CD8-positive, alpha-beta memory T cell (primary cell): ENCODE measurements at places on chromosomes 2 and 18.

- DNase-seq: no peak
These were observed 38.0 kb downstream of the DNMT3A start for GRCh38 chr2:25303633-25304236.

DNA sequence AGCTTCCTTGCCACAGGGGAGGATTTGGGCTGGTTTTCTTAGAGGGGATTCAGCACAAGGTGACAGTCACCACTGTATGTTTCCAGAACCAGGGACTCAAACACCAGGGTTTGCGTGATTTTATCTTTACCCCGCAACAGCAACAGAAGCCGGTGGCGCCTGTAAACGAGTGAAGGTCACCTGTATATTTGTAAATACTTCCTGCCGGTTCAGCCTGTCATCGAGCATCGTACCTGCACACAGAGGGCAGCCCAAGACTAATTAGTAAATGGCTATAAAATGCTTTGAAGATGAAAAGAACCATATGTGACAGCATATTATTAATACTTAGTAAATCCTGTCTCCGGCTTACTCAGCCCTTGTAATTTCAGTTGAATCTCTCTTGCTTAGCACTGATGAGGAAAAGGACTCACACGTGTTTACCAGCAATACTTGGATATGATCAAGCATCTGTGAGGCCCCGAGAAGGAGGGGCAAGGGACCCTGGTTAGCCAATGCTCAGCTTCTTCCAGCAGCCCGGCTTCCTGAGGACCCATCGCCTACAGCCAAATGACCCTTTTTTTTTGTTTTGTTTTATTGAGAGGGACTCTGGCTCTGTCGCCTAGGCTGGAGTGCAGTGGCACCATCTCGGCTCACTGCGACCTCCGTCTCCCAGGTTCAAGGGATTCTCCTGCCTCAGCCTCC lies 51.3 kb upstream of the FOSL2 start:
- DNase-seq: no peak

- no peak for DNase-seq
These were observed 361.5 kb upstream of the RAB12 start for GRCh38 chr18:8247700-8248099.

- DNase-seq: no peak
These were observed 327.4 kb upstream of the HS6ST1 start for GRCh38 chr2:128646091-128646490.

- DNase-seq: no peak
These were observed 67.9 kb downstream of the CERS6 start for GRCh38 chr2:168524005-168524404.

DNA sequence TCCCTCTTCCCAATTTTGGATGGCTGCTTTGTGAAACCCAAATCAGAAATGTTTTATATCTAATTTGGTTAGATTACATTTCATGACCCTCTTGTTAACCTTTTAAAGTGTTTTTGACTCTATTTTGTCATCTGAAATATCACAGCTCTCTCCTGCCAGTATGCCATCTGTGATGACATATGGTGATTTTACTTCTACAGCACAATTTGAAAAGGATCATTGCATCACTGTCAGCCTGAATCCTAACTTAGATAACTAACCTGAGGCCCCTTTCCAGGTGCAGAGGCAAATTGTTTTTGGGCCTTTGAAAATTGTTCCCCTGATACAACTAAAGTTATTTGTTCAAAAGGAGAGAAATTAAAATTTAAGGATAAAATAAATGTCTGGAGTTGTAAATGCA lies 1023.4 kb upstream of the LRRTM1 start:
- DNase-seq: no peak

DNA sequence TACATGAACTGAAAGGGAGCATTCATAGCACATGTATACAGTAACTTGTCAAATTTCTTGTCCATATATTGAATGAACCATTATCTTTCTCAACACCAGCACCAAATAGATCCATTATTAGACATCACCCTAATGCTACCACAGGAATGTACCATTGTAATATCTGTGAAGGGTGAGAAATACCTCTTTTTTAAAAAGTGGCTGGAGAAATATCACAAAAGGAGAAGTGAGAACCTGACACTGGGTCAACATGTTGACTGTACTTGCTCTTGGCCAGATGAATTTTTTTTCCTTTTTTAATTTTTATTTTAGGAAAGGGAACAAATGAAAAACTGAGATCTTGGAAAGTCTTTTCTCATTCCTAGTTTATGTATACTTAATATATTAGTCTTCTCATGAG lies 63.5 kb downstream of the CAVIN2 start:
- DNase-seq: no peak

DNA sequence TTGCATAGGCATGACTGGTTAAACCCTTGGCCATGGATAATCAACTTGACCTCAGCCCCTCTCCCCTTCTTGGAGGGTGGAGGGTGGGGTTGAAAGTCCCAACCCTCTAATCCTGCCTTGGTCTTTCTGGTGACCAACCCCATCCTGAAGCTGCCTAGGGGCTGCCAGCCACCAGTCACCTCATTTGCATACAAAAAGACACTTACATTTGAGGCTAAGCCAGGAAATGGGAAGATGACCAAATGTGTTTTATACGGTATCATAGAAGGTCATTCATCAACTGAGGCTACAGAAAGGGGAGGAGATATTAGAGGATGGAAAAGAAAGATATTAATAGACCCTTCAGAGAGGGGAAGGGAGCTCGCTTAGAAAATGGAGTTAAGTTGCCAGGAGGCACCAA lies 96.8 kb downstream of the NCK2 start:
- DNase-seq: no peak

- no peak for DNase-seq
These were observed 64.5 kb upstream of the TPO start for GRCh38 chr2:1348789-1349188.

DNA sequence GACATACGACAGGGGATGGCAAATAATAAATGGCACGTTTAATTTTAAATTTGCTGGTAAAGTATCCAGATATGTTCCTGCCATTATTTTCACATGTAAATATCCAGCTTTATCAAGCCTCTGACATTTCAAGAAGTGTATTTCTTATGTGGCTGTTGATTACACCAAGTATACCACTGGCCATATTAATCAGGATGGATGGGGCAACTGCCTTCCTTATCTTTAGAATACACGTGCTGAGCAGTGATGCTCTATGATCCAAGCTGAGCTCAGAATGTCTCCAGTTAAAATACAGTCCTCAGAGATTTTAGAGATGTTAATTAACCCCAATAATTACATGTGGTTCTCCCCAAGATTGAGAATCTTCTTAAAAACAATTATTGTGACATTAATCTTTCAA lies 38.3 kb upstream of the RAPGEF4 start:
- DNase-seq: no peak

DNA sequence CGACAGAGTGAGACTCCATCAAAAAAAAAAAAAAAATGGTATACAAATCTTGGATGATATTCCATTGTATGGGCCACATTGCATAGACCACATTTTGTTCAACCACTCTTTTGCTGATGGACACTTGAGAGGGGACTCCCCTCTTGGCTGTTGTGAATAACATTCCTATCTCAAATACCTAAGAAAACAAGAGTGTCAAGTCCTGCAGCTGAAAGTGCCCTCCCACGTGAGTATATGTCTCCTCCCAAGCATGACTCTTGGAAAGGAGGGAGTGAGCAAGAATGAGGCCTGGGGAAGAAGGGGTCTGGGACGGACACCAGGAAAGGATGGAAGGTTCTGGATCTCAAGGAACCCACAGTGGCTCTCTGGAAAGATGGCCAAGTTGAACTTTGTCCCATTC lies 36.0 kb upstream of the NPAS2 start:
- no peak for DNase-seq

DNA sequence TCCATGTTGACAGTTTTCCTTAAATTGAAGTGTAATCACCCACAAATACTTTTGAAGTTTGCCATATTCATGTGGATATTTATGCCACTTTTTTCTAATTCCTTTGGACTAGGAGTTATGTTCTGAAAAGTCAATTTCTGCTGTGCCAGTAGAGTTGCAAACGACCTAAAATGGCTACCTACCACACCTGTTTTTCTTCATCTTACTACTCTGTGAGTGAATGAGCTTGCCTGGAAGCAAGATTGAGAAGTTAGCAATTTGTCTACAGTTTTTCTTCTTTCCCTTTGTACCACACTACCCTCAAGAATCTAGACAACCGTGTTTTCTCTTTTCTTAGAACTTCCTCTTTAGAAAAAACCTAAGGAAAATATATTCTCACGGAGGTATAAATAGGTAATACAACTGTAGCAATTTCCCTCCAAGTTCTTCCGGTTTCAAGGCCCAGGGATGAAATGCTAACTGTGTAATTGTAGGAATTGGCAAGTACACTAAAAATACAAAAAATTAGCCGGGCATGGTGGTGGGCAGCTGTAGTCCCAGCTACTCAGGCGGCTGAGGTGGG lies 7.3 kb upstream of the SLC39A10 start:
- no peak for DNase-seq

- DNase-seq: no peak
These were observed 87.0 kb upstream of the TMEM200C start for GRCh38 chr18:5982332-5982731.

- DNase-seq: no peak
These were observed 27.1 kb upstream of the PTMA start for GRCh38 chr2:231680992-231681852.

DNA sequence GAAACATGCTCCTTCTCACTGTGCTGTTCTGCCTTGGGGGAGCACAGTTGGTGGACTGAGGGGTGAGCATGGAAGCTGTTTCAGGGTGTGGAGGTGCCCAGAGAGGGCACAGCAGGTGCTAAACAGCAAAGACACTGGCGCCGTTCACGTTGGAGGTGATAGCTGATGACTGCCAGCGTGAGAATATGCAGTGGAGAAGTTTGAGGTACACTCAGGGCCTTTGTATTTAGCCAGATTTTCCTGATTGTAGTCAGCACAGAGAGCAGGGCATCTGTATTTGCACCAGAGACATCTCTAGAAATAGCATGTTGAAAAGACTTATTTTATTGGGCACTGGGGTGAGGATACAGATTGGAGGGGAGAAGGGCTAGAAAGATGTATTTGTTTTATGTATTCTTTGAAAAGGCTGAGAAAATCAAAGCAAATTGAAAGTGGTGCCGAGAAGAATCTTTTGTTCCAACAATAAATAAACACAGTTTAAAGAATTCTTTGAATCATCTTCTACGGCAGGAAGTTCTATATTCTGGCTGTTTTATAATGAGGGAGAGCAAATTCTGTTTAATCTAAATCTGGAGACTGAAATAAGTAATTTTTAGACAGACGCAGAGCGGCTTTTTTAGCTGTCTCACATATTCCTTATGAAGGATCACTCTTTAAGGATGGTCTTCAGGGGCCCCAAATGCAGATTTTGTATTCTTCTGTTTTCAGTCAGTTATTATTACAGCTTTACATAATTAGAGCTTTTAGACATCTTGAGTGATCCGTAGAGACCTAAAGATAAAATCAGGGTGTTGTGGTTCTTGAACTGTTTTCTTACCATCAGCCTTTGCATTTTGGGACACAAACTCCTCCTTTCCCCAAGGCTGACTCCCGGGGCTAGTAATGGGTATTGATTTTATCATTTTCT lies 7.1 kb downstream of the ZNF532 start:
- DNase-seq: no peak

- DNase-seq: no peak
These were observed 2.3 kb upstream of the SLC20A1 start for GRCh38 chr2:112643488-112643887.

GRCh38 chr2:238801791-238802190 lies 46.1 kb upstream of the TWIST2 start:
- DNase-seq: no peak

DNA sequence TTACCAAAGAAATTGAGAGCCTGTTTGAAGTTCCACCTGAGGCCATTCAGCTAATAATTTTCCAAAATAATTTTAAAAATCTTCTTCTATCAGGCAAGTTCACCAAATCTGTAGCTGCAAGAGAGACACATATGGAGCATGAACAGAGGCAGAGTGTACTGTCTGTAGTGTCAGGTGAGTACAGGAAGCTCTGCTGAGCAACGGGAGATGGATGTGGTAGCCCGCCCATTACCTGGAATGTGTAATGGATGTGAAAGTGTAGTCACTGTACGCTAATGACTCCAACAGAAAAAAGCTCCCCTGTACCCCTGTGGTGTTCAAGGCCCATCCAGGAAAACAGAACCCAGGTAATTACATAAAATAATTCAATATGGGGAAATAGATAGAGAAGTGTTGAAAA lies 311.5 kb downstream of the LRRTM4 start:
- no peak for DNase-seq

- DNase-seq: no peak
These were observed 549.0 kb upstream of the PKDCC start for GRCh38 chr2:41498781-41499180.

GRCh38 chr2:71877636-71878035 lies 270.0 kb downstream of the CYP26B1 start:
- no peak for DNase-seq

- no peak for DNase-seq
These were observed 19.9 kb upstream of the KCNF1 start for GRCh38 chr2:10891848-10892247.

- no peak for DNase-seq
These were observed 353.8 kb upstream of the SALL3 start for GRCh38 chr18:78625847-78626246.

- no peak for DNase-seq
These were observed 72.1 kb upstream of the ARL5A start for GRCh38 chr2:151900331-151900730.

DNA sequence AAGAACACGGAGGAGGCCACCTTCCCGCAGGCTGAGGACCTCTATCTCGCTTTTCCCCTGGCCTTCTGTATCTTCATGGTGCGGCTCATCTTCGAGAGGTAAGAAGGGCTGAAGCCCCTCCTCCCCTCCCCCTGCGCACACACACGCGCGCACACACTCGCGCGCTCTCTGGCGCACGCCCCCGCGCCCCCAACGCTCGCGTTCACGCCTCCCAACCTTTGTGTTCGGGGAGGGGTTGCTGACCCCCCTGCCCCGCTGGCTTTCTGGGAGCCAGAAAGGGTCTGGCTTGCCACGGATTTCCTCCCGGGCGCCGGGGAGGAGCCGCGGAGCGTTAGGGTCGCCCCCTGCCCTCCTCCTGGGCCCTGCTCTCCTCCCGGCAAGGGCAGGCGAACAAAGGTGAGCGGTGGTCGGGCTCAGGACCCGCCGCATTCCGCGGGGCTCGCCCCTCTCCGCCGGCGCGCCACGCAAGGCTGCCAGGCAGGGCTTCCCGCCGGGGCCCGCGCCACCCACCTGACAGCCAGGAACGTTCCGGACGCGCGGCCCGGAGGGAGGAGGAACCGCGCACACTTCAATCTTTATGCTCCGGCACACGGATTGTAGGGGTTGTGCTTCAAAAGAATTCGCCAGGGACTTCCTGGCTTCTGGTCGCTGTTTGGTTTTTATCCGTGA lies 583 bp downstream of the CERS6 start:
- DNase-seq: peak; percentile 53

DNA sequence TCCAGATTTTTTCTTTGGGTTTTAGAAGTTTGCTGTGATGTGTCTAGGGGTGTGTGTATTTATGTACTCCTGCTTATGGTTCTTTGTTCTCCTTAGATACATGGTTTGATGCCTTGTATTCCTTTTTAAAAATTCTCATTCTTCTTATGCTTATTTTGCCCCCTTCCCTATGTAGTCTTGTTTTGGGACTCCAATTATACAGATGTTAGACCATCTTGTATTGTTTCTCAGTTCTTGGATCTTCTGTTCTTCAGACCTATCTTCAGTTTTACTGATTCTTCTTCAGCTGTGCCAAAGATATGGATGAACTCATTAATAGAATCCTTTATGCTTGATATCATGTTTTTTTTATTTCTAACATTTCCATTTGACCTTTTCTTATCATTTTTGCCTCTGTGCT lies 14.2 kb upstream of the MSL3B start:
- no peak for DNase-seq

- DNase-seq: no peak
These were observed 81.2 kb upstream of the TXNDC2 start for GRCh38 chr18:9804517-9805104.

- no peak for DNase-seq
These were observed 43.2 kb downstream of the FOSL2 start for GRCh38 chr2:28435814-28436351.
